ENCODE measurements at places on chromosomes 11 and 22.
A peak's percentile ranks its signal among the peaks of the same experiment; 100 is the strongest.

- DNase-seq = peak; percentile 97
These were observed 107.8 kb downstream of the OSBP2 start for GRCh38 chr22:30802202-30803166.

DNA sequence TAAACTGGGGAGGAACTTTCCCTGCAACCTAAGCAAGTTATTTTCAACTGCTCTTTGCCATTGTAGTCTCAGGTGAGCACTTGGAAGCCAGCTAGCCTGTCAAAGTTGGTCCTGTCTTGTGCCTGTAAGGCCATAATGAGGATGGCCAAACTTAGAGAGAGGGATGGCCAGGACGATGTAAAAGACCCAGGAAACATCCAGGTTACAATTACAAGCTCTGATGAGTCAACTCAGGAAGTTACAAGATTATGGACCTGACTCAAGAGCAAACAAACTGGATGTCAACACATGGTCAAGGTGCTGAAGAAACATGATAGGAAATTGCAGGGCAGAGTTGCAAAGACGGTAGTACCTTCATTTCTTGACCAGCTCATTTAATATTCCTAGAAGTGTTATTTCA, 1.6 kb downstream of the GTPBP1 start:
- no peak for DNase-seq

GRCh38 chr11:27464909-27465308, 7.7 kb downstream of the LGR4 start:
- DNase-seq = no peak

GRCh38 chr11:121257976-121258375, 34.6 kb upstream of the SC5D start:
- DNase-seq = no peak

DNA sequence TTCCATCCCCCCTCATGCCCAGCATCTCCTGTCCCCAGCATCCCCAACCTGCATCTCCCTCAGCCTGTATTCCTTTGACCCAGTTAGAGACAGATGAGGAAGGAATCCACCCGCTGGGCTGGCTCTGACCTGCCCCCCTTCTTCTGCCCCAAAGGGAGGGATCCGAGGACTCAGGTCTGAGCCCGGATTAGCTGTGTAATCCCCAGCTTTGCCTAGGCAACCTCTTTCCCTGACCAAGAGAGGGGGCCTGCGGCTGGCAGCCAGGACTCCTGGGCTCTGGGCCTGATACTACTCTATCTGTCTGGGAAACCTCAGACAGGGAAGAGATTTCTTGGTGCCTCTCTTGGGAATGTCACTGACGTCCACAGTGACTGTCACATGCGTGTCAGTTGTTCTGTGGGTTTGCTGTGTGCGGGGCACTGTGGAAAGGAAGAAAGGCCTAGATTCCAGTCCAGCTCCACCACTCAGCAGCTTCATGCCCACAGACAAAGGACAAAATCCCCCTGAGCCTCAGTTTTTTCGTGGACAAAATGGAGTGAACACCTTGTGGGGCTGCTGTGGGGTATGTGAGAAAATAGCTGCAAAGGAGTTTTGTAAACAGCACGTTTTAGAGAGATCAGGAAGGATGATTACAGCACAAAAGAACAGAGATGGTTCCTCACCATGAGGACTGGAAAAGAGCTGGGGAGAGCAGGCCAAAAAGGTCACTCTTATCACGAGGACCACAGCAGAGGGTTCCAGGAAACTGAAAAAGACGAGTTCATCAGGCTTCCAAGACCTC, 1.3 kb upstream of the NDUFV1 start:
- no peak for DNase-seq
